Upper lobe of left lung (tissue), 6 donors: ENCODE measurements at places on chromosomes 3 and 15. TPM values are rescaled to one million over a fixed set of nuclear protein-coding genes. Genes with fewer than 3 reads are reported as not detected.

DNA sequence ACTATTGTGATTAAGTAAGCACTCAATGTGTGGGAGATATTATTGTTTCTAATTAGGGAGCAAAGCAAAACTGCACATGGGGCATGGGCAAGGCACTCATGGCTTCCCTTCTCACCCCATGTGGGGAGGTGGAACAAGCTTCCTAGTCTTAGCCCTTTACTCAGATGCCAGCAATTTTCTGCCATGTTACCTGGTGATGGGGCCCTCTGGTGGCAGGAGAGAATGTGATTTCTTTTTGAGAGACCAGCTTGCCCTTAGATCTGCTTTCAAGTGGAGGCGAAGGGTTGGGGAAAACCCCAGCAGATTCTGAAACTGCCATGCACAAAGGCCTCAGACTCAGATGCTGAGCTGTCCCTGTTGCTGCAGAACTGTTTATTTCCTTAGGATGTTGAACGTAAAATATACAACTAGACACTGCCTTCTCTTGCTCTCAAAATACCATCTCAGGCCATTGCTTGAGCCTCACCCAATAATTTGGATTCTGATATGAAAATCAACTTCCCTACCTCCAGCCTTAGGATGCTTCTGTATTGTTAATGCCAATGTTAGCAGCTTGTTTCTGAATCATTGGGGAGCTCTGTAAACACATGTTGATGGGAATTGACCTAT lies 130.2 kb upstream of the TPRG1 start:
- no peak overlapping the region for H3K27ac ChIP-seq
- H3K36me3 ChIP-seq: no peaks in the 10 kb centered on the region
- no peaks in the 10 kb centered on the region for H3K27me3 ChIP-seq
- H3K4me1 ChIP-seq: no peaks in the 10 kb centered on the region
- DNase-seq: no peak
- no peak overlapping the region for H3K4me3 ChIP-seq

The TMEM212 gene
- 4.3 TPM for total RNA-seq

- H3K27me3 ChIP-seq: no peaks in the 10 kb centered on the region
- H3K36me3 ChIP-seq: peaks cover 76% of the 10 kb centered on the region
- H3K4me1 ChIP-seq: no peaks in the 10 kb centered on the region
These were observed 29.2 kb downstream of the PLXNA1 start for GRCh38 chr3:127012091-127012490.

- H3K27ac ChIP-seq: no peak overlapping the region
- no peak overlapping the region for H3K4me3 ChIP-seq
- no peak for DNase-seq
- H3K4me1 ChIP-seq: no peaks in the 10 kb centered on the region
These were observed 172.3 kb downstream of the MYRIP start for GRCh38 chr3:39981547-39982184.

GRCh38 chr3:174408310-174408709 lies 450.8 kb upstream of the NAALADL2 start:
- no peak overlapping the region for H3K27ac ChIP-seq
- no peaks in the 10 kb centered on the region for H3K4me1 ChIP-seq
- H3K27me3 ChIP-seq: no peaks in the 10 kb centered on the region
- H3K36me3 ChIP-seq: no peaks in the 10 kb centered on the region

The MME gene
- 79.0 TPM for total RNA-seq

The CYP11A1 gene
- total RNA-seq: 1.1 TPM

The EXD1 gene
- not detected for total RNA-seq

DNA sequence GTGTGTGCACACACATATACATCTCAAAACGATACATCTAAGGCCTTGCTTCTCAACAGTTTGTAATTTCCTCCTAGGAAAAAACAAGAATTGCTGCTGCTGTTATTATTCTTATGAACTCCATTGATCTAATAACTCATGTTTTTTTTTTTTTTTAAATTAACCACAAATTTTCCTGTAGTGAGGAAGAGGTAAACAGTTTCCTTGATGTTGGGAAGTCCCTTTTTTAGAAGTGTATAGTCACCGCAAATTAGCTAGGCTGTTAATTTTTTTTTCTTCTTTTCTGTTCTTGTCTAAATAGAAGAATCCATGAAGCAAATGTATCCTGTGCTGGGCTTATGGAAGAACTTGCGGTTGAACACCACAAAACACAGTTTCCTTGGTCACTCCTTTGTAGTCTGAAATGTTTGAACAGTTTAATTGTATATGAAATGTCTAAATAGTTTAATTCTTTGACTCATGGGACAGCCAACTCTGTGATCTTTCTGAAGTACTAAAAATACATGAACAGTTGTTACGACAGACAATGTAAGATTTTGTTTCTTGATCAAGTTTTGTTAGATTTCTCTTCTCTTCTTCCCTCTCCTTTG lies 64.5 kb downstream of the MITF start:
- no peaks in the 10 kb centered on the region for H3K36me3 ChIP-seq
- H3K4me3 ChIP-seq: no peak overlapping the region
- no peak for DNase-seq
- no peaks in the 10 kb centered on the region for H3K27me3 ChIP-seq
- no peak overlapping the region for H3K27ac ChIP-seq
- H3K4me1 ChIP-seq: no peaks in the 10 kb centered on the region

- H3K4me1 ChIP-seq: no peaks in the 10 kb centered on the region
- no peaks in the 10 kb centered on the region for H3K27me3 ChIP-seq
- no peak overlapping the region for H3K27ac ChIP-seq
- H3K36me3 ChIP-seq: peaks cover 28% of the 10 kb centered on the region
- no peak for DNase-seq
These were observed 44.5 kb downstream of the RIOX2 start for GRCh38 chr3:97927704-97928103.

- no peaks in the 10 kb centered on the region for H3K4me1 ChIP-seq
- no peak for DNase-seq
- no peak overlapping the region for H3K27ac ChIP-seq
- H3K27me3 ChIP-seq: no peaks in the 10 kb centered on the region
- H3K4me3 ChIP-seq: no peak overlapping the region
- no peaks in the 10 kb centered on the region for H3K36me3 ChIP-seq
These were observed 172.0 kb downstream of the OPA1 start for GRCh38 chr3:193764959-193765358.

DNA sequence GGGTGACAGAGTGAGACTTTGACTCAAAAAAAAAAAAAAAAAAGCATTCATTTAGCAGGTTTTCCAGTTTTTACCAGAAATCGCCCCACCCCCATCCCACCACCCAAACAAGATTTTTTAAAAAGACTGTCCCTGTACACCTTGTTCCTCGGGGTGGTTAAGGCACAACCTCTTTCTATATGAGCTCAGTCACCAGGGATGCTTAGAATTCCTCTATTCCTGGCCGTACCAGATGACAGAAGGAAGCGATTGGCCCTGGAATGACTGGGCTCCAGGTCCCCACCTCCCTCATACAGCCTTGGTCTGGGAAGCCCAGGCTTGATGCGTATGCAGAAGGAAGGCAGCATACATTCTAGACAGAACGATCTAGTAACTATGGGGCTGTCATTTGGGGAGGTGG lies 25.6 kb downstream of the IDH2 start:
- no peaks in the 10 kb centered on the region for H3K27me3 ChIP-seq
- H3K27ac ChIP-seq: no peak overlapping the region
- peaks cover 5% of the 10 kb centered on the region for H3K4me1 ChIP-seq

DNA sequence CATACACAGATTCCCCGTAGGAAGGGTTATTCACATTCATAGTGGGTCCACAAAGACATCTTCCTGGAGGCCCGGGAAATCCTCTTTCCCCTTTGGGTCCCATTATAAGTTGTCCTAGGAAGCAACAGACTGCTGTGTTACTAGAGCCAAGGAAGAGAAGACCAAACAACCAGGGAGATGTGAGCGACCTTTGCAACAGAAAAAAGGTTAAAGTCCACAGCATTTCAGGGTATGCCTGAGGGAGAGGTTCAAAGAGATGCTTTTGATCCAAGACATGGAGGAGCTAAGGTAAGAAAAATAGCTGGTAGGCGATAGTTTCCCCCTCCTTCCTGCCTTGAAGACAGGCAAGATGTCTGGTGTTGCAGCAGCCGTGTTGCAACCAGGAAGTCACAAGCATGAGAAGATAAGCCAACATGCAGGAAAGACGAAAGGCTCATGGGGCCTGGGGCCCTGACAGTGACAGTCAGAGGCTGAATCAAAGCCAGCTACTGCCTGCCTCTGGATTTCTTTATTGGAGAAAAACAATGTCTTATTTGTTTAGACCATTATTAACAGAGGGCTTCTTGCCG lies 30.9 kb downstream of the EAF1 start:
- H3K36me3 ChIP-seq: no peaks in the 10 kb centered on the region
- H3K4me3 ChIP-seq: no peak overlapping the region
- H3K4me1 ChIP-seq: no peaks in the 10 kb centered on the region
- DNase-seq: peak; percentile 40
- H3K27ac ChIP-seq: no peak overlapping the region

DNA sequence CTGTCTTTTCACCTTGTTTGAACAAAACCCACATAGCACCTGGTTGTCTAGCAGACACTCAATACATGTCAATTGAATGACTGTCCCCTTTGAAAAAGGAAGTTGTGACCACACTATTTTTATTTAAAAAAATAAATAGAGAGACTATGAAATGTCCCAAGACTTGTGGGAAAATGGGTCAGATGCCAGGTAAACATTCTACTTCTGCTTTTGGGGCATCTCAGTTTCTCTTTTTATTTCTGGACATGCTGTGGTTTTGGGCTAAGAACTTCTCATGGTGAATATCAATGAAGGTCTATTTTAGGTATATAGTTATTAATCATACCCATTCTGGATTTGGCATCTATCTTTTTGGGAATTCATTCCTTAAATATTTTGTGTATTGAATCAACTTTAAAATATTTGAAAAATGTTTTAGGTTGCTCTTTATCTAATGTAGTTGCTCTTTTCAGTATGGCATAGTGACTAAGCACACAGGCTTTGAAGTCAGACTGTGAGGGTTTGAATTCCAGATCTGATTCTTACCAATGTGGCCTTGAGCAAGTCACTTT lies 4.4 kb downstream of the TMEM45A start:
- H3K27me3 ChIP-seq: no peaks in the 10 kb centered on the region
- no peak for DNase-seq
- H3K4me3 ChIP-seq: no peak overlapping the region
- H3K27ac ChIP-seq: no peak overlapping the region

GRCh38 chr3:148962513-148962912 lies 28.8 kb upstream of the GYG1 start:
- H3K27ac ChIP-seq: no peak overlapping the region
- H3K27me3 ChIP-seq: no peaks in the 10 kb centered on the region
- H3K4me3 ChIP-seq: no peak overlapping the region

DNA sequence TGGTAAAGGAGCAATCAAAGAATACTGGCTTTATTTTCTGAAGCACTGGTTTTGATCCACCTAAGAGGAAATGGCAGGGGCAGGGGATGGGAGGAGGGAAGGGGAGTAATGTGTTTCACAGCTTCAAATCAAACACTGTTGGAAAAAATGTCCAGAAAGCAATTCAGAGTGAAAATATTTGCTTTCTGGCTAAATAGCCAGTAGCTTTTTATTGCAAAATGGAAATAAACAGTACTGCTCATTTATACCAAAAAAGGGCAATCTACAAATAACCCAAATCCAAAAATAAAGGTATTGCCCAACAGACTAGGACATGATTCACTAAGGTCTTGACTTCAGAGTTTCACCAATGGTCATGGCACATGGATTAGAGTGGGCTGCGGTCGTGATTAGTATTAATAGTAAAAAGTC lies 279.3 kb upstream of the THBS1 start:
- no peaks in the 10 kb centered on the region for H3K36me3 ChIP-seq
- no peaks in the 10 kb centered on the region for H3K27me3 ChIP-seq
- H3K4me1 ChIP-seq: no peaks in the 10 kb centered on the region
- H3K27ac ChIP-seq: no peak overlapping the region

- H3K4me3 ChIP-seq: no peak overlapping the region
- H3K27ac ChIP-seq: no peak overlapping the region
- no peaks in the 10 kb centered on the region for H3K4me1 ChIP-seq
- no peaks in the 10 kb centered on the region for H3K27me3 ChIP-seq
These were observed 247.4 kb upstream of the TPM1 start for GRCh38 chr15:62795171-62795570.
